ENCODE measurements at places on chromosomes 13 and 19. TPM values are rescaled to one million over a fixed set of nuclear protein-coding genes. Genes with fewer than 3 reads are reported as not detected.

NECTIN2 gene
- 72.0 TPM for total RNA-seq

- no peaks in the 10 kb centered on the region for H3K4me1 ChIP-seq
- DNase-seq = no peak
- no peaks in the 10 kb centered on the region for H3K27me3 ChIP-seq
- peak overlapping the region; percentile 30 for H3K27ac ChIP-seq
- H3K4me3 ChIP-seq = no peak overlapping the region
These were observed 38.4 kb upstream of the RNF113B start for GRCh38 chr13:98215508-98215907.

GRCh38 chr19:16003391-16003790 lies 54.6 kb downstream of the OR10H4 start:
- DNase-seq = no peak
- no peak overlapping the region for H3K4me3 ChIP-seq
- H3K27me3 ChIP-seq = no peaks in the 10 kb centered on the region
- no peaks in the 10 kb centered on the region for H3K36me3 ChIP-seq
- peaks cover 7% of the 10 kb centered on the region for H3K4me1 ChIP-seq
- H3K27ac ChIP-seq = no peak overlapping the region

GRCh38 chr13:47678201-47678968 lies 322.7 kb downstream of the SUCLA2 start:
- no peak for DNase-seq
- H3K27me3 ChIP-seq = no peaks in the 10 kb centered on the region
- peaks cover 2% of the 10 kb centered on the region for H3K4me1 ChIP-seq
- no peak overlapping the region for H3K27ac ChIP-seq
- no peaks in the 10 kb centered on the region for H3K36me3 ChIP-seq
- H3K4me3 ChIP-seq = no peak overlapping the region

GRCh38 chr19:39052243-39052746 lies 19.9 kb upstream of the FBXO27 start:
- no peak overlapping the region for H3K4me3 ChIP-seq
- no peak overlapping the region for H3K27ac ChIP-seq
- no peaks in the 10 kb centered on the region for H3K4me1 ChIP-seq
- DNase-seq = peak; percentile 40
- H3K27me3 ChIP-seq = no peaks in the 10 kb centered on the region

- peaks cover 79% of the 10 kb centered on the region for H3K36me3 ChIP-seq
- DNase-seq = no peak
- no peak overlapping the region for H3K4me3 ChIP-seq
These were observed 27.3 kb upstream of the GPI start for GRCh38 chr19:34337739-34338138.

GRCh38 chr13:21749410-21749809 lies 78.5 kb downstream of the FGF9 start:
- DNase-seq = no peak
- H3K27ac ChIP-seq = no peak overlapping the region
- no peak overlapping the region for H3K4me3 ChIP-seq
- H3K27me3 ChIP-seq = no peaks in the 10 kb centered on the region
- H3K4me1 ChIP-seq = no peaks in the 10 kb centered on the region

DNA sequence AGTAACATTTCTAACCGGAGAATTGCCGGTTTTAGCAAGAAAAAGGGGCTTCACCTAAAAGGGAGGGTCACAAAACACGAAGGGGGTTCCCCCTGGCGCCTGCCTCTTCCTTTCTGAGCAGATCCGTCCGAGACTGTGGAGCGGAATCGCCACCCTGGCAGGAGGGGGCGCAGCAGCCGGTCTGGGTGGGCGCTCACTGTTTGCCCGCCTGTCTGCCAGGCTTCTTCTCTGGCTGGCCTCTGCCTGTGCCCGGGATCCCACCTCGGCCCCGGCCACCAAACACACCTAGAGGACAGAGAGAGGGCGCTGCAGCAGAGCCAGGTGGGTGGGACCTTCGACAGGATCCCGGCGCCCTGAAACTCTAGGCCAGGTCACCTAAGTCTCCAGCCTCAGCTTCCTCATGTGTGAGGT lies 15.6 kb downstream of the LSM4 start:
- no peak overlapping the region for H3K4me3 ChIP-seq
- no peak for DNase-seq
- H3K27me3 ChIP-seq = no peaks in the 10 kb centered on the region
- peak overlapping the region; percentile 100 for H3K27ac ChIP-seq
- peaks cover 11% of the 10 kb centered on the region for H3K4me1 ChIP-seq

DNA sequence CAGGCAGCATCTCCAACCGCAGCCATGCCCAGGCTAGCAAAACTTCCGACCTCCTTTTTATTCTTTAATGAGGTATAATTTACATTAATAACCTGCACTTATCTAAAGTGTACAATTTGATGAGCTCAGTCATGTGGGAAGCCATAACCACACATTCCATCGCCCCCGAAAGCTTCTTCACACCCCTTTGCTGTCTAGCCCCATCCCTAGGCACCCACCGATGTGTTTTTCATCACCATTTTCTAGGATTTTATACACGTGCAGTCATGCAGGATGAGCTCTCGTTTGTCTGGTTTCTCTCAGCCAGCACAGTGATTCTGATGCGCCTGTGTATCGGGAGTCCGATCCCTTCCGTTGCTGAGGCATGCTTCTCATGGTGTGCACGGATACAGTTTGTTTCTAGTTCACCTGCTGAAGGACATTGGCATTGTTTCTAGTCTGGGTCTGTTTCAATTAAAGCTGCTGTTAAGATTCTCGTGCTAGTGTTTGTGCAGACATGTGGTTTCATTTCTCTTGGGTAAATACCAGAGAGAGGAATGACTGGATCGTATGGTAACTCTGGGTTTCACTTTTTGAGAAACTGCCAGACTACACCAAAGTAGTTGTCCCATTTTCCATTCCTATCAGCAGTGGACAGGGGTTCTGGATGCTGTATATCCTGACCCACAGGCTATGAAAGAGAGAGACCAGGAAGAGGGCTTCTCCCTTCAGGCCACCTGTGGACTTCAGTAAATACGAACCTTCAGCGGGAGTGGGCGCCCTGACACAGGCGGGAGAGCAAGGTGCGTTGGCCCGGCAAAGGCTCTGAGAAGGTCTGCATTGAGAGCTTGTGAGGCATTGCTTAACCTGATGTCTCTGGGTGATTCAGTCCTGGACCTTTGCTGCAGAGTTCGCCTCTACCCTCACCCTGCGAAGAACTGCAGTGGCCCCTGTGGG lies 4.9 kb downstream of the AP1M1 start:
- peaks cover 18% of the 10 kb centered on the region for H3K4me1 ChIP-seq
- H3K27ac ChIP-seq = no peak overlapping the region
- H3K4me3 ChIP-seq = no peak overlapping the region

- no peak overlapping the region for H3K27ac ChIP-seq
- no peak for DNase-seq
- no peaks in the 10 kb centered on the region for H3K27me3 ChIP-seq
- no peak overlapping the region for H3K4me3 ChIP-seq
These were observed 24.0 kb upstream of the OLFM4 start for GRCh38 chr13:53004573-53004972.
